Lower lobe of right lung (tissue), 2 donors: ENCODE measurements at places on chromosomes 7 and 10. TPM values are rescaled to one million over a fixed set of nuclear protein-coding genes. Genes with fewer than 3 reads are reported as not detected.

Gene ZNF804B
- total RNA-seq = not detected

Gene CDK14
- total RNA-seq = 58.6 TPM

Gene LIPK
- total RNA-seq = not detected

Gene VSTM4
- 18.7 TPM for total RNA-seq

Gene OR2A1
- total RNA-seq = 0.15 TPM

Gene WDFY4
- total RNA-seq = 44.4 TPM

Gene TMEM196
- total RNA-seq = not detected

Gene ERCC6
- total RNA-seq = 23.5 TPM

Gene PAX4
- total RNA-seq = not detected

Gene ZNF775
- 4.5 TPM for total RNA-seq

Gene CCL26
- total RNA-seq = not detected

Gene CYREN
- 39.6 TPM for total RNA-seq

Gene HTR5A
- total RNA-seq = not detected

Gene NPY
- not detected for total RNA-seq

Gene TUBB8
- 0.38 TPM for total RNA-seq

Gene COX19
- total RNA-seq = 12.9 TPM

Gene SEMA3A
- total RNA-seq = 9.7 TPM

Gene SEC61A2
- total RNA-seq = 5.3 TPM

Gene ANKRD30A
- not detected for total RNA-seq

Gene PHKG1
- total RNA-seq = 1.1 TPM

Gene BPGM
- total RNA-seq = 16.9 TPM

Gene PIP
- total RNA-seq = 12.6 TPM

Gene SFRP4
- total RNA-seq = 4.8 TPM

Gene OR2A12
- not detected for total RNA-seq

Gene WNT2
- total RNA-seq = 9.0 TPM

Gene HIBADH
- 27.1 TPM for total RNA-seq

Gene CH25H
- total RNA-seq = 4.4 TPM

Gene CHST12
- 29.2 TPM for total RNA-seq

Gene PLPP4
- total RNA-seq = not detected

Gene PWWP2B
- total RNA-seq = 25.2 TPM

Gene IDI2
- total RNA-seq = not detected

Gene VSIR
- total RNA-seq = 117 TPM

Gene COL1A2
- 252 TPM for total RNA-seq
